ENCODE measurements at places on chromosomes 2 and 18. TPM values are rescaled to one million over a fixed set of nuclear protein-coding genes. Genes with fewer than 3 reads are reported as not detected.

PROKR1 gene
- 0.46 TPM for total RNA-seq

DNA sequence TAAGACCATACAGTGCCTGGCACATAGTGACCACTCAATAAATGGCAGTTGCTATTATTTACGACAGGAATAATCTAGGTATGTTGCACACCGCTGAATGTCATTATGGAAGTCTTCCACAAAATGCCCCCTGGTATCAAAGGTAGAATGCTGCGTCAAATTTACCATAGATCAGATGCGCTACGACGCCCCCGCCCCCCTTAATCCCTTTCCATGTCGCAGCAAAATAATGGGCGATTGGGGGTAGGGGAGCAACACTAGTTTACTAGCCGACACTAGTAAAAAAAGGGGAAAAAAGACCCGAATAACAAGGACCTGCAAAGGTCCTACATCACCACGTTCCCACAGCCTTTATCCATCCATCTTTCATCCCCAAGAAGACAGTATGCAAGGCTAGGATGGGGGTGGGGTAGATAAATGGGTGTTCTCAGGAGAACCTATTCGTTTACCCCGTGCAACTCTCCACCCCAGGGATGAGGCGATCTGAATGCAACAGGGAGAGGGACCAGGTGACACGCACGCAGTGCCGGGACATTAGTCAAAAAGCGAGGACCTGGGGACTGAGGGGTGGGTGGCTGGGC, 455 bp downstream of the PREPL start:
- DNase-seq = no peak

DNA sequence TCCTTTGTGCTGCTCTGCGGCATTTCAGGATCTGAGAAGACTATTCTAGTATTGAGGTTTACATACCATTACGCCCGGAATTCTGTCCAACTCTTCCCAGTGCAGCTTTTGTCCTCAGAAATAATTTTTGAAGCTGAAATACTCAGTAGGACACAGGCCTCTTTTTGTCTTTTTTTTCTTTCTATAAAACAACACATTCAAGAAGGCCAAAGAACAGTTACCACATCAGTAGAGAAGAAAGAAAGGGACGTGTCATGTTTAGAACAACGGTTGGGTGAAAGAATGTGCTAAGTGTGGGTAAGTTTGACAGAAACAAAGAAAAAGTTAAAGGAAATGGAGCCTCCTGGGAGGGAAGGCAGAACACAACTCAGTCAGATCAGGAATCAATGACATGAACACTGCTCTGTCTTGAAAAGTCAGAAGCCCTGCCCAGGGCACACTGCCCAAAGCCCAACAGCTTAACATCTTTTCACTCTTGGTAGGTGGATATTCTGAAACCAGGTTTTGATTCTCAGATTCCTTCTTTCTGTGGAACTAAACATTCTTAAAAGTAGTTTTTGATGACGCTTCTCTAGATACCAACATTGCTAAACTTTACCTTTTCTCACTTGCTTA, 198.6 kb upstream of the CWC22 start:
- no peak for DNase-seq

NCKAP5 gene
- 0.79 TPM for total RNA-seq

FNDC4 gene
- 24.0 TPM for total RNA-seq

DNA sequence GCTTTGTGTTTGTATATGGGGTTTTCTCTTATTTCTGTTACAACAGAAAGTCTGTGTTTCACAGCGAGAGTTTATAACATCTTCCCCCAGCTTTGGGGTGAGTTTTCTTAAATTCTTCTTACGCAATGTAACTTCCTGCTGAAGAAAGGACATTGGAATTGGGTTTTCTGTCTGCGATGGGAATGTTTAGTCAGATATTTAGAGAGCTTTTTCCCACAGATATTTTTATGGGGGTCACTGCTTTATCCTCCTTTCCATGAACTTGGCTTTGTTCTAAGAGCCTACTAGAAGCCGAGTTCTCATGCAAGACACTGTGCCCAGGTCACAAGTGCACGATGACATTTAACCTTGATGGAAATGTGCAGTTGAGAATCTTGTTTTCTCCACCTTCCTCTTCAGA, 22.1 kb downstream of the B3GNT2 start:
- DNase-seq = no peak

DNA sequence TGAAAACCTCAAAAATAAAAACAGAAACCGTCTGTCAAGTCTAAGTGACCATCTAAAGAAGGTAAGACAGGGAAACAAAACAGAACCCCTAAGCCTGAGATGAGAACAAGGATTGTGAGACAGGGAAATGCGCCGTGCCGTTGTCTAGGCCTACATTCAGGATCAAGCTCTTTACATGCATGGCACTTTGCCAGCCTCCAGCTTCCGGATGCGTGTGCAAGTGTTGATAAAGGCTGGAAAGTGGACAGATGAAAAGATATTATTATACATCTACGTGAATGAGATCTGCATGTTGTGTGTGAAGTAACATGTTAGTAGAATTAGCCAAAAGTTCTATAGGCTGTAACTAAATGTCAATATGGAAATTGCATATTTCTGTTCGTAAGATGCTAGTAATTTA, 28.6 kb upstream of the TMEM87B start:
- DNase-seq = no peak

GRCh38 chr2:177254433-177255226, 9.9 kb downstream of the NFE2L2 start:
- DNase-seq = no peak

DNA sequence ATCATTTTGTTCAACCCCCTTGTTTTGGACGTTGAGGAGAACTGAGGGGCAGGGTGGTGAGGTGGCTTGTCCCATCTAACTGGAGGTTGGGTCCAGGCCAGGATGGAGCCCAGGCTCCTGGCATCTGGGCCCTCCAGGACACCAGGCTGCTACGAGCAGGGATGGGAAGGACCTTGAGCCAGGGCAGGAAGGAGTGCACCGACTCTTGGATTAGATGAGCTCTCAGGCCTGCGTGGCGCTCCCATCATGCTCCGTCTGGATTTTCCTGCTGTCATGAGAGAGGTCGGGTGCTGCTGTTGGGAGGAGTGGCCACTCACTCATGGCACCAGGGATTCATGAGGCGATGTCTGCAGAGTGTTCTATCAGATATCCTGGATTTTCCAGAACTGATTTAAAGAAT, 18.3 kb upstream of the ALLC start:
- no peak for DNase-seq

LOXHD1 gene
- 4.0 TPM for total RNA-seq

DNA sequence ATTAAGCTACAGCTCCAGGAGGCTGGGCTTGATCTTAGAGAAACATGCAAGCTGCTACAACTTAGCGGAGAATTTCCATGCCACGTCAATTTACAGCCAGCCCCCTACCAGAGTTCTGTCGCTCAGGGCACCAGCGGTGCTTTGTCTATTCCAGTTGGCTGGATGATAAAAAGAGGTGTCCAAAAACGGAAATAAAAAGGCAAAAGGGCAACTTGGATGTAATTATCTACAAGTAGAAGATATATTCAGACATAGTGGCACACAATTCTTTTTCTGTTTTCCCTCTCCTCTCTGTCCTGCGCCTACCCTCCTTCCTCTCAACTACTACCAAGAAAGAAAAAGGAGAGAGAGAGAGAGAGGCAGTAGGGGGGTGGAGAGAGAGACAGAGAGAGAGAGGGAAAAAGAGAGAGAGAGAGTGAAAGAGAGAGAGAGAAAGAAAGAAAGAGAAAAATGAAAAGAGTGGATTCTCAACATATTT, 363 bp upstream of the RFTN2 start:
- DNase-seq = no peak

DNA sequence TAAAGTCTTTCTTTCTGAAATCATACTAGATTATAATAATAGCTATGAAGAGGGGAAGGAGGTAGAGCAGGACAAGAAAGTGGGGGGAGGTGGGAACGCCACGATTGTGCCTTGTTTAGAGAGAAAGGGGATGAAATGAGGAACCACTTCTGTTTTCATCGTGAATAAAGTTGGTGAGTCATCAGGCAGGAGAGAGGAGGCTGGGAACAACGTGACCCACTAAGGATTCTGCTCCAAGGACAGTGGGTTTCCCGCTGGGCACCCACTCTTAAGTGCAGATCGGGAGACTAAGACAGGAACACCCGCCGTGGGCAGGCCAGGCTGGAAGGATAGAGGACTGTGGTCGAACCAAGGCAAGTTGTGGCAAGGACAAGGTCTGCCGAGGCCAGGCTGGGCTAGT, 158.2 kb downstream of the L3MBTL4 start:
- no peak for DNase-seq

- no peak for DNase-seq
These were observed 30.2 kb upstream of the VWC2L start for GRCh38 chr2:214380681-214381080.

GRCh38 chr2:204022550-204022949, 86.0 kb downstream of the ICOS start:
- no peak for DNase-seq

DNA sequence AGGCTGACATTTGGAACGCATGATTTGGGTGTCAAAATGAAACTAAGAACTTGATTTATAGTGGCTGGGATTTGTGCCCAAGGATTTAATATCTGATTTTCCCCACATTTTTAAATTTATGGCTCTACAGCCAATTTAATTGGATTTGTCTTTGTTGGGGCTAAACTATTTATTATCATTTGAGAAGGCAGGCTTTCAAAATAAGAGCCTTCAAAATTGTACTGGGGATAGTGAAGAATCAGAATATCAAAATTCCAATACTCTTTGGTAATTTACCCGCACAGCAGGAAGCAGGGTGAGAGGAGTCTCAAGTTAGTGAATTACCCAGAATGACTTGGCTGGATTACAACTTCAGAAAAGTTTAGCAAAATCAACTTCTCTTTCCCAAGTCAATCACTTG, 278.1 kb downstream of the LRATD1 start:
- DNase-seq = no peak

- DNase-seq = no peak
These were observed 43.2 kb downstream of the TTC39C start for GRCh38 chr18:24057804-24058203.

- DNase-seq = no peak
These were observed 31.1 kb upstream of the MAPK4 start for GRCh38 chr18:50528806-50529205.

DNA sequence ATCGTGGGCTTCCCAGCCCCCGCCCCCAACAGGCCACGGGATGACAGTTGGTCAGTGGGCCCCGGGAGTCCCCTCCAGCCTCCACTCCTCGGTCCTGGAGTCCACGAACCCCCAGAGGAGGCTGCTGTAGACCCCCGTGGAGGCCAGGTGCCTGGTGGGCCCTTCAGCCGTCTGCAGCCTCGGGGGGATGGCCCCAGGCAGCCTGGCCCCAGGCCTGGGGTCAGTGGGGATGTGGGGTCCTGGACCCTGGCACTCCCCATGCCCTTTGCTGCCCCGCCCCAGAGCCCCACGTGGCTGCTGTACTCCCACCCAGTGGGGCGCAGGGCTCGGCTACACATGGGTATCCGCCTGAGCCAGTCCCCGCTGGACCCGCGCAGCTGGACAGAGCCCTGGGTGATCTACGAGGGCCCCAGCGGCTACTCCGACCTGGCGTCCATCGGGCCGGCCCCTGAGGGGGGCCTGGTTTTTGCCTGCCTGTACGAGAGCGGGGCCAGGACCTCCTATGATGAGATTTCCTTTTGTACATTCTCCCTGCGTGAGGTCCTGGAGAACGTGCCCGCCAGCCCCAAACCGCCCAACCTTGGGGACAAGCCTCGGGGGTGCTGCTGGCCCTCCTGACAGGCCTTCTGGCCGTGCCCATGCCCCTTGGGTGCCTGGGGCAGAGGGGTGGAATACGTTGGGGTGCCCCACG, 7.6 kb downstream of the NEU4 start:
- DNase-seq = no peak

TBC1D8 gene
- 22.2 TPM for total RNA-seq

GRCh38 chr2:45771261-45771660, 119.8 kb downstream of the PRKCE start:
- DNase-seq = no peak

GRCh38 chr2:60710707-60711106, 45.4 kb upstream of the PAPOLG start:
- no peak for DNase-seq

TEKT4 gene
- not detected for total RNA-seq

- DNase-seq = no peak
These were observed 86.1 kb downstream of the ACVR1 start for GRCh38 chr2:157789933-157790511.

- DNase-seq = no peak
These were observed 81.2 kb downstream of the GATA6 start for GRCh38 chr18:22250591-22250996.

GRCh38 chr2:208112969-208113368, 11.4 kb downstream of the CRYGD start:
- no peak for DNase-seq

- DNase-seq = no peak
These were observed 72.8 kb upstream of the ZEB2 start for GRCh38 chr2:144592500-144593256.

BAZ2B gene
- total RNA-seq = 47.3 TPM

DNA sequence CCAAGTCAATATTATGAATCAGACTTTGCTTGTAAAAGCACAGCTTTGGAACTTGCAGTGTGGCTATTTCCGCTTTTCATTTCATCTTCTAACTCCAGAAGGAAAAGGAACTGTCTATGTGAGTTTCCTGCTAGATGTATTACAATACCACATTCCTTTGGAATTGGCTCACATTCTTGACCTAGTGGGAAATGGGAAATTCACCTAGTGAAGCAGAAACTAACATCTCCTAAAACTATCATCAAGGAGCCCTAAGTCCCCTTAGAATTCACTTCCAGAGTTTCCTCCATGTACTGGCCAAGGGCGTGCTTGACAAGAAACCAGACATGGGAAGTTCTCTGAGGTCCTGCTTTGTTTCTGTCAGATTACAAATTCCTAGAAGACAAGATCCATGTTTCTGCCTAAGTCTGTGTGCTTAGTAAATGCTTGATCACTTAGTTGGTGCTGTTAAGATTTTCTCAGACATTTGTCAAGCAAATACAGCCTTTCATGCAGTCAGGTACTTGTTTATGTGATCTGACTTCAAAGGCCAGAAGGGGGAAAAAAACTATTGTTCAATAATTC, 275.7 kb upstream of the FN1 start:
- no peak for DNase-seq

DNA sequence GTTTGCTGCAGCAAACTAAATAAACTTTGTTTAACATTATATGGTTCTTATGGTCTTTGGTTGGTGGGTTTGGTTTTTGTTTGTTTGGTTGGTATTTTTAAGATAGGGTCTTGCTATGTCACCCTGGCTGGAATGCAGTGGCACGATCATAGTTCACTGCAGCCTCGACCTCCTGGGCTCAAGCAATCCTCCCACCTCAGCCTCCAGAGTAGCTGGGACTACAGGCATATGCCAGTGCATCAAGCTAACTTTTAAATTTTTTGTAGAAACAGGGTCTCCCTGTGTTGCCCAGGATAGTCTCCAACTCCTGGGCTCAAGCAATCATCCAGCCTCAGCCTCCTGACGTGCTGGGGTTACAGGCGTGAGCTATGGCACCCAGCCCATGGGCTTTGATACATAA, 7.1 kb upstream of the RPRD1A start:
- no peak for DNase-seq

- no peak for DNase-seq
These were observed 69.5 kb downstream of the EVA1A start for GRCh38 chr2:75491129-75491753.

PLA2R1 gene
- total RNA-seq = 13.5 TPM
